Activated CD4-positive, alpha-beta T cell treated with anti-CD3 and anti-CD28 coated beads, Interleukin-2, amount 10 ng/mL, durations not matched to agents 24 days and 14 days (primary cell): ENCODE measurements at places on chromosomes 1 and 21. TPM values are rescaled to one million over a fixed set of nuclear protein-coding genes. Genes with fewer than 3 reads are reported as not detected.

The E2F2 gene
- total RNA-seq: 30.4 and 33.7 TPM in 2 replicates

- peaks cover 74% of the 10 kb centered on the region for H3K4me1 ChIP-seq
- H3K27ac ChIP-seq: peak overlapping the region; percentile 7
These were observed 14.5 kb downstream of the CD247 start for GRCh38 chr1:167503626-167504466.

DNA sequence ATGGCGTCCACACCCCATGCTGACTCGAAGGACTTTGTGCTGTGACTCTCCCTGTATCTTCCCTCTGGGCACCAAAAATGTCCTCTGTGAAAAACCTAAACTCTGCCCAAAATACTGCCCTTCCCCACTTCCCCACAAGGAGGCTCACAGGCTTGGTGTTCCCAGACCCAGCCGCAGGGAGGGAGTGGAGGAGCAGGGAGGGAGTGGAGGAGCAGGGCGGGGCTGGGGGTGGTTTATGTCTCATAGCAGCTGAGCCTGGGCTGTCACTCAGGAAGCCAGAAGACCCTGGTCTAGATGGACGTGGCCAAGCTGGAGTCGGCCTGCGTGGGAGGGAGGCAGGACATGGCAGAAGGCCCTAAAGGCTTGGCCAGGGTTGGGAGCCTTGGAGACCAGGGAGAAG lies 461.7 kb downstream of the PTPRU start:
- DNase-seq: no peak
- H3K36me3 ChIP-seq: no peaks in the 10 kb centered on the region
- no peak overlapping the region for H3K27ac ChIP-seq
- no peak overlapping the region for H3K4me3 ChIP-seq
- no peaks in the 10 kb centered on the region for H3K4me1 ChIP-seq

- H3K4me3 ChIP-seq: peak overlapping the region; percentile 78
- H3K4me1 ChIP-seq: peaks cover 29% of the 10 kb centered on the region
- H3K27me3 ChIP-seq: peaks cover 6% of the 10 kb centered on the region
- H3K27ac ChIP-seq: peak overlapping the region; percentile 37
These were observed 14.0 kb upstream of the HLCS start for GRCh38 chr21:36980280-36981048.

The WNT4 gene
- not detected in 2 replicates for total RNA-seq

GRCh38 chr1:147053269-147053668 lies 115.1 kb downstream of the NBPF12 start:
- no peaks in the 10 kb centered on the region for H3K36me3 ChIP-seq
- no peaks in the 10 kb centered on the region for H3K4me1 ChIP-seq

DNA sequence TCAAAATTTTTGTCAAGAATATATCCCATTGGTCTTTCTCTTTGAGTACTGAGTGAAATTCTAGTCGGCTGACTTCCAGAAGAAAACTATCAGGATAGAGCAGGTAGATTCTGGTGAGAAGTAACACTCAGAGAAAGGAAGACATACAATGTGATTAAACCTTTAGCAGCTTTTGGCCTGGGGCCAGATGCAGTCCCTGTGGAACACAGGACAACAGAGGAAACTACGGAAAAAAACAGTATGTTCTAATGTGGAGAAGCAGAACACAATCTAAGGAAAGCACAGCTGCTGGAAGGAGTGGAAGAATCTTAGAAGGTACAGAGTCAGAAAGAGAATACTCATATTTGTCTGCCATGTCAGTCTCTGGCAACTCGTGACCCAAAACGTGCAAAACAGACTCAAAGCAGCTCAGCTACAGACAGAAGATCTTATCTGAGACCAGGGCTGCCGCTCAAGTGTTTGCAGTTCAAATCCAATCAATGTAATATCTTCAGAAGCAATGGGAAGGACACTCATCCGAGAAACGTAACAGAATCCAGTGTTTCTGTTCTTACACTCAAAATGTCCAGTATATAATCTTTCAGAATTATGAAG lies 283.8 kb downstream of the MRPL39 start:
- H3K27ac ChIP-seq: no peak overlapping the region
- no peak for DNase-seq
- no peaks in the 10 kb centered on the region for H3K36me3 ChIP-seq
- H3K27me3 ChIP-seq: peaks cover 3% of the 10 kb centered on the region
- no peak overlapping the region for H3K4me3 ChIP-seq

GRCh38 chr1:25500694-25501093 lies 42.7 kb upstream of the LDLRAP1 start:
- no peak overlapping the region for H3K4me3 ChIP-seq
- DNase-seq: no peak
- H3K27ac ChIP-seq: no peak overlapping the region
- H3K4me1 ChIP-seq: peaks cover 2% of the 10 kb centered on the region
- H3K36me3 ChIP-seq: peaks cover 29% of the 10 kb centered on the region

GRCh38 chr21:37647781-37648180 lies 268.5 kb downstream of the KCNJ6 start:
- no peak overlapping the region for H3K27ac ChIP-seq
- H3K36me3 ChIP-seq: no peaks in the 10 kb centered on the region
- H3K27me3 ChIP-seq: peaks cover 8% of the 10 kb centered on the region
- no peaks in the 10 kb centered on the region for H3K4me1 ChIP-seq
- no peak for DNase-seq

DNA sequence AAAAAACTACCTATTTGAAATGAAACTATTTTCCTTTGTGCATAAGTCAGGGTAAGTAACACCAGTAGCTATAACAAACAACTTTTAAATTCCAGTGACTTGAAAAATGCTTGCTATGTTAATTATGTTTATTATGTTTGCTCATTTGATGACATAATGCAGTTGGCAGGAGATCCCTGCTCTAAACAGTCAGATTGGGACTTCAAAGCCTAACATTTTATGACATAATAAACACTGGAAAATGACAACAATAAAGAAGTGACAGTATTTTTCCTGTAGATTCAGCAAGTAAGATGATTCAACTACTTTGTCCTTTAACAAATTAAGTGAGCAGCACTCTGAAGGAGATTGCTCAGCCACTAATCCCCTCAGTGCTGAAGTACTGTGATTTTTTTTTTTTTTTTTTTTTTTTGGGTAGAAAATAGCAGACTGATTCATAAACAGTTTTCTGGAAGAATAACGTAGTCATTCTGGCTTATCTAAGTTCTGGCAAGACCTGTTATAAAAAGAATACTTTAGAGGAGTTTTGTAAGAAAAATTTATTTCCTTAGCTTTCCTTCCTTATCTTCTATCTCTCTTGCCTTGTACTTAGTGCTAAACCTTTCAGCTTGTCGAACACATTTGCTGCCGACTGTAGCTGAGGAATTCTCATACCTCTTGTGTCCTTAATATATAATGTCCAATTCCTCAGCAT lies 207.2 kb downstream of the PTGER3 start:
- no peaks in the 10 kb centered on the region for H3K36me3 ChIP-seq
- H3K27me3 ChIP-seq: no peaks in the 10 kb centered on the region
- no peak overlapping the region for H3K27ac ChIP-seq
- H3K4me3 ChIP-seq: no peak overlapping the region

DNA sequence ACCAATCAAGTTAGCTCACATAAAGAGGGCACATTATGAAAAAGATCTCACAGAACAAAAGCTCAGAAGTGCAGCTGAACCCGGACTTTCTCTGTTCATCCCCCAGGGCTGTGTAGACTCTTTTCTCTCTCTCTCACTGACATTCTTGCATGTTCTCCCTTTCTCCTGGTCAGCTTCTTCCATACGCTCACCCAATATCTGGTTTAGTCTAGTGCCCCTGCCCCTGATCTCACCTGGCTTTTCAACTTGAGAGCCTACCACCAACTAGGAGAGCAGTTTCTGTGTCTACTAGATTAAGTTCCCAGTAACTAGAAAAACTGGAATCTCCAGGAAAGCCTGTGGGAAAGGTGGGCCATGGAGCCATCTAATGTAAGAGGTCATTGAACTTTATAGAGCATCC lies 126.9 kb upstream of the GRIK3 start:
- peaks cover 2% of the 10 kb centered on the region for H3K27me3 ChIP-seq
- H3K4me3 ChIP-seq: no peak overlapping the region
- no peak for DNase-seq

GRCh38 chr21:33308586-33309490 lies 15.9 kb upstream of the IFNAR1 start:
- peak; percentile 51 for DNase-seq
- H3K4me1 ChIP-seq: peaks cover 5% of the 10 kb centered on the region
- no peak overlapping the region for H3K27ac ChIP-seq
- peaks cover 4% of the 10 kb centered on the region for H3K36me3 ChIP-seq

The PLCH2 gene
- 2.2 and 2.8 TPM in 2 replicates for total RNA-seq

DNA sequence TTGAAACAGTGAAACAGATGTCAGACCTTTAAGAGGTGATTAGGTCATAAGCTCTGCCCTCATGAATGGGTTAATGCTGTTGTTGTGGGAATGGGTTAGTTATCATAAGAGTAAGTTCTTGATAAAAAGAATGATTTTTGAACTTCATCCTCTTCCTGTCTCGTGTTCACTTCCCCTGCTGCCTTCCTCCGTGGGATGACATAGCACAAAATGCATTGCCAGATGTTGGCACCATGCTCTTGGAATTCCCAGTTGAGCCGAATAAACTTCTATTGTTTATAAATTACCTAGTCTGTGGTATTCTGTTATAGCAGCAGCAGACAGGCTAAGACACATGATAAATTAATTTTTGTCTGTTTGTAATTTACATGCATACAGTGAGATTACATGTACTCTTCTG lies 112.0 kb upstream of the LRRC7 start:
- H3K36me3 ChIP-seq: no peaks in the 10 kb centered on the region
- H3K27ac ChIP-seq: no peak overlapping the region
- no peak overlapping the region for H3K4me3 ChIP-seq
- no peaks in the 10 kb centered on the region for H3K4me1 ChIP-seq
- H3K27me3 ChIP-seq: no peaks in the 10 kb centered on the region
- DNase-seq: no peak

DNA sequence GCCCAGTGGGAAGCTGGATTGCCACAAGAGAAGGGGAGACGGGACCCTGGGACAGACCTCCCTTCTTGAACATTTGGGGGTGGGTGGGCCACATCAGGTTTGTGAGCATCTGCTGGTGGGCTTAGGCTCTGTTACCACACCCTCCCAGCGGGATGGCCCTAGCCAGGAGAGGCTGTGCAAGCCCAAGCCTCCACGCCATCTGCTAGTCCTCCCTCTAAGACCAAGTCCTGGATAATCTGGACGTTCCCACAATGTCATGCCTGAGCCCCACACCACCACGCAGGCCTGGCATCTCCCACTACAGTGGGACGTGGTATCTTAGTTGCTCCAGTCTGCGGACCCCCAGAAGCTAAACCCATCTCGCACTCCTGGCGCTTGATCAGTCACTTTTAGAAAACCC lies 3.7 kb upstream of the IBA57 start:
- H3K36me3 ChIP-seq: no peaks in the 10 kb centered on the region
- H3K27me3 ChIP-seq: no peaks in the 10 kb centered on the region
- no peak for DNase-seq
- H3K4me1 ChIP-seq: peaks cover 19% of the 10 kb centered on the region
- no peak overlapping the region for H3K4me3 ChIP-seq

The ERI3 gene
- total RNA-seq: 50.2 and 53.2 TPM in 2 replicates

The SPRR2A gene
- total RNA-seq: not detected in 2 replicates

GRCh38 chr21:45421071-45421845 lies 16.3 kb downstream of the COL18A1 start:
- no peaks in the 10 kb centered on the region for H3K36me3 ChIP-seq
- no peak overlapping the region for H3K27ac ChIP-seq
- DNase-seq: no peak
- no peak overlapping the region for H3K4me3 ChIP-seq
- no peaks in the 10 kb centered on the region for H3K4me1 ChIP-seq

DNA sequence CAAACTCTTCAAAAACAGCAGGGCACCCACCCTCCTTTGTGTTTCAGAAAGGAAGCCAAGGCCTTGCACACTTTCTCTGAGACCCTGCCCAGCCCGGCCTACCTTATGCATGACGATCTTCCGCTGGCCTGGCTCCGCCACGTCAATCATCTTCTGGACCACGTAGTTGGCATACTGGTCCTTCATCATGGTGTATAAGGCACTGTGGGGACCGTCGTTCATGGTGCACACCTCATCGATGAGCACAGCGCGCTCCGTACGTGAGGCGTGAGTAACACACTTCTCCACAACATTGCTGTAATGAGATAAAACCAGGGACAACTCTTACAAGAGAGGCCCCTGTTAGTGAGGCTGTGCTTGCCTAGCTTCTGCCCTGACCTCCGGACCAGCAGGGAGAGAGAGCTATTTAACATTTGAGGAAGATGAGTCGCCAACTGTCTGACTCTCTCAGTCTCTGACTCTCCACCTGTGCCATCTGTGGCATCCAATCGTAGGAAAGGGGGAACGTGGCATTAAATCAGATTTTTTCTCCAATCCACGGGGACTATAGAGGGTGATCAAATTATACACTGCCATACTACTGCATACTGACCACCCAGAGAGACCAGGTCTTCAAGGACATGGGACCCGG lies 28.1 kb upstream of the SDC3 start:
- no peaks in the 10 kb centered on the region for H3K4me1 ChIP-seq
- no peak overlapping the region for H3K27ac ChIP-seq
- DNase-seq: no peak
- H3K4me3 ChIP-seq: no peak overlapping the region

- H3K27me3 ChIP-seq: no peaks in the 10 kb centered on the region
- no peak for DNase-seq
- H3K4me1 ChIP-seq: peaks cover 12% of the 10 kb centered on the region
These were observed 5.6 kb downstream of the HYI start for GRCh38 chr1:43447891-43448708.

- no peaks in the 10 kb centered on the region for H3K4me1 ChIP-seq
- H3K4me3 ChIP-seq: no peak overlapping the region
- DNase-seq: no peak
- no peak overlapping the region for H3K27ac ChIP-seq
- H3K27me3 ChIP-seq: no peaks in the 10 kb centered on the region
- no peaks in the 10 kb centered on the region for H3K36me3 ChIP-seq
These were observed 133.4 kb upstream of the LYPLAL1 start for GRCh38 chr1:219040291-219040690.

- no peak overlapping the region for H3K4me3 ChIP-seq
- peaks cover 47% of the 10 kb centered on the region for H3K36me3 ChIP-seq
- H3K27me3 ChIP-seq: no peaks in the 10 kb centered on the region
- peaks cover 14% of the 10 kb centered on the region for H3K4me1 ChIP-seq
- no peak for DNase-seq
These were observed 52.9 kb downstream of the SUCO start for GRCh38 chr1:172585861-172586260.

DNA sequence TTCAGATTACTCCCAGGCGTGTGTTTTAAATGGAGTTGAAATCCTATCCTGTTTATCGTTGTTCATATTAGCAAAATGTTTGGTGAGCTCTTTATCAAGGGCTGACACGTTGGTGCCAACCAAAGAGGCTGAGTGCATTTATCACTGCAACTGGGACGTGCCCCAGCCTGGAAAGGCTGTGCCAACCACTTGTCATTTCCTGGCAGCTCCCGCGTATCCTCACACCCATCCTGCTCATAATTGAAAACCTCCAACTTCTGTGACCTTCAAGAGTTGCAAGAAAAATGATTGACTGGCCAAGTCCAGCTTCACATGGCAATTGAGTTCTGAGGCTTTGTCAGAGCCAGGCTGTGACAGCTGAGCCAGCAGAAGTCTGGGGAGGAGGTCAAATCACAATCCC lies 43.7 kb upstream of the KCNA3 start:
- H3K36me3 ChIP-seq: no peaks in the 10 kb centered on the region
- no peak overlapping the region for H3K27ac ChIP-seq
- no peak for DNase-seq
- H3K4me3 ChIP-seq: no peak overlapping the region

The BTBD8 gene
- 1.0 and 1.1 TPM in 2 replicates for total RNA-seq

The ADORA3 gene
- not detected in 2 replicates for total RNA-seq

The INSRR gene
- total RNA-seq: 0.68 and 0.71 TPM in 2 replicates

The NDUFS2 gene
- total RNA-seq: 88.4 and 89.6 TPM in 2 replicates

The DNAJB4 gene
- 10.3 and 11.0 TPM in 2 replicates for total RNA-seq
